ENCODE measurements at places on chromosomes 6 and 20.

GRCh38 chr6:139380611-139381010 lies 6.2 kb upstream of the CITED2 start:
- no peak for DNase-seq

DNA sequence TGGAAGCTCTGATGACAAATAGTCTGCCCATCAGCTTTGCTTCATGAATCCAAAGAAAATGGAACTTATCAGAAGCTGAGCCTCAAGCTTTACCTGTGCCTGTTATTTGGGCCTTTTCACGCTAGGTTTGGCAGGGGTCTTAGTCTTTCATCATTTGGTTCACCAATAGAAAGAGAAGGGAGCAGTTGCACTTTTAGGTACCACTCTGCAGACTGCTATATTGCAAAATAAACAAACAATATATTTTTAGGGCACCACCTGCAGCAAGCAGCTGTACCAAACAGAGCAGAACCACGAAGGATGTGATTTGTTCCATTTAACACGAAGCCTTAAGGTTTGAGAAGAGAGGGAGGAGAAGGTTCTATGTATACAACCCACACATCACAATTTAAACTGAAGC lies 291.4 kb upstream of the RNF217 start:
- no peak for DNase-seq

GRCh38 chr6:78614961-78615360 lies 252.4 kb upstream of the IRAK1BP1 start:
- DNase-seq = no peak

DNA sequence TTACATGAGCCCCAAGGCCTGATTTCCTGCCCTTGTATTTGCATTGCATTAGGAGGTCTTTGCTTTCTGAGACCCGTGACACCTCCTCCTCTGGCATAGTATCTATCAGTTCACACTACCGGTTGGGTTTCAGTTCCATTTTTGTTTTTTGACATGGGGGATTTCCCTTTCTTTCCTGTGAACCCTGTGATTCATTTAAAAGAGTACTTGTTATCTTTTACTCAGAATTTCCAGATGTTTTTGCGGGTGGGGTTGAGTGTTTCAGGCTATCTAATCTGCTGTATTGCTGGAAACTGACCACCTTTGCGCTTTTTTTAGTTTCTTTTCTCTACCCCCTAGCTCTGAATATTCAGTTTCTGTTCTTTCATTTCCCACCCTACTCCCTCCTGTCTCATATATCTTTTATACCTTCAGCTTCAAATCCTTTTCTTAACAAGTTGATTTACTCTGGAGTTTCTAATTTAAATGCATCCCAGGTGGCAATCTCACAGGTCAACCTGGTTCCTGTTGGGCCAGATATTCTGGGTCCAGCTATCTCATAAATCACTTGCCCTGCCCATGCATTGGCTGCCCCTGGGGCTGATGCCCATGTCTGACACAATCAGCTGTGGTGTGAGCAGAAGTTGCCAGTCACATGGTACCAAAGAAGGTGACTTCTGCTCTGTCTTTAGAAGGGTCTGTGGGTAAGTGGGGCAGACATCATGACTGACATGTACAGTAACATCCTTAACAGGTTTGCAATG lies 14.3 kb upstream of the NCOA3 start:
- peak; percentile 89 for DNase-seq

- no peak for DNase-seq
Observed at GRCh38 chr20:10040070-10040975, 5.5 kb downstream of the ANKEF1 start.

DNA sequence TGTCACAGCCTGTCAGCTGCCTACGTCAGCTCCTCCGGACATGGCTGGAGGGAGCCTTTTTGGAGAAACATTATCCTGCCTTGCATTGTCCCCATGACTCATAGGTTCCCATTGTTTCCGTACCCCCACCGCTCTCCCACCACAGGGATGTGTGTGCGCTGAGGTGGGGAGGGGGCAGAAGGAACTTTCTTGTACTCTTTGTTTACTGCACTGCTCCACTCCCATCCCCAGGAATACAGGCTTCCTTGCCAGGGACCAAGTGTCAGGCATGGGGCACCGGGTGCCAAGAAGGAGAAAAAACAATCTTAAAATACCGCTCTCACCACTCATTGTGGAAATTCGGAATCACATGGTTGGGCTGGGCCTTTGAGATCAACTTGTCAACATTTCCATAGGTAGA lies 51.0 kb downstream of the KCNK5 start:
- DNase-seq = no peak

- no peak for DNase-seq
Observed at GRCh38 chr6:163735076-163735475, 320.6 kb downstream of the QKI start.
